ENCODE measurements at places on chromosomes 5 and 9. TPM values are rescaled to one million over a fixed set of nuclear protein-coding genes. Genes with fewer than 3 reads are reported as not detected.

Gene BARX1
- total RNA-seq: not detected

DNA sequence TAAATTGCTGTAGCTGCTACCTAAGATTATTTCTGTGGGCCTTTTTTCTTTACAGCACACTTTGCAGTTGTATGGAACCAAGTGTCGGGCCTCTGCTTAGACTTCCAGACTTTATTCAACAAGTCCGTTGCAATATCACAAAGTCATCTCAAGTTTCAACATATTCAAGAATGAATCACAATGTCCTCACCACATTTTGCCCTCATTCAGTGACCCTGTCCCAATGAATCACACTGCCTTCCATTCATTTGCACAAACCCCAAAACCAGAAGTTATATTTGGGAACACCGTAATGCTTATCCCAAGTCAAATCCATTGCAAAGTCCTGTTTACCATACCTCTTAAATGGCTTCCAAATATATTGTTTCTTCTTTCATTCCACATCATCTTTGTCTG lies 439.6 kb downstream of the CSNK1G3 start:
- H3K27ac ChIP-seq: no peak overlapping the region
- no peaks in the 10 kb centered on the region for H3K4me1 ChIP-seq
- no peaks in the 10 kb centered on the region for H3K36me3 ChIP-seq

DNA sequence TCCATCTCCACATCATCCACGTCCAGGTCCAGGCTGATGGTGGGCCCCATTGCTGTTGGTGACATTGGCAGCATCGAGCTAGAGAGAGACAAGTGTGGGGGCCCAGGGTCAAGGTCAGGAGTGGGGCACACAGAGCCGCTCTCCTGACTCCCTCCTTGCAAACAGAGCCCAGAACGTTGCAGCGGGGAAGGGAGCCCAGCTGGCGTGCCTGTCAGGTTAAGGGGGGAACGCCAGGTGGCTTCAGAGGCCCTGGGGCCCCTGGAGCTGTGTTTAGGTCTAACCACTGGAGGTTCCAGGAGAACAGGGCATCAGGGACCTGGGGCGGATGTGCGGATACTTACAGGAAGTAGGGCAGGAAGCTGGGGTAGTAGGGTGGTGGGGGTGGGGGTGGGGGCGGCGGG lies 7.5 kb downstream of the RNF44 start:
- H3K4me3 ChIP-seq: no peak overlapping the region
- H3K27me3 ChIP-seq: no peaks in the 10 kb centered on the region
- peaks cover 17% of the 10 kb centered on the region for H3K4me1 ChIP-seq
- DNase-seq: no peak
- peaks cover 48% of the 10 kb centered on the region for H3K36me3 ChIP-seq

DNA sequence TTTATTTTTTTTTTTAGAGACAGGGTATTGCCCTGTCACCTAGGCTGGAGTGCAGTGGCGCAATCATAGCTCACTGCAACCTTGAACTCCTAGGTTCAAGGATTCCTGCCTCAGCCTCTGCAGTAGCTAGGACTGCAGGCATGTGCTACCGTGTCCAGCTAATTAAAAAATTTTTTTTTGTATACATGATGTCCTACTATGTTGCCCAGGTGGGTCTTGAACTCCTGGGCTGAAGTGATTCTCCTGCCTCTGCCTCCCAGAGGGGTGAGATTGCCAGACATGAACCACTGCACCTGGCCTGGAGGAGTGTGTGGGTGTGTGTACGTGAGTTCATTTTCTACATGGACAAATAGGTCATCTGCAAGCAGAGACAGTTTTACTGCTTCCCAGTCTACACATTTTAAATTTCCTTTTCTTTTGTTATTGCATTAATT lies 33.8 kb downstream of the JMY start:
- H3K4me3 ChIP-seq: no peak overlapping the region
- H3K4me1 ChIP-seq: no peaks in the 10 kb centered on the region
- no peaks in the 10 kb centered on the region for H3K27me3 ChIP-seq
- no peak overlapping the region for H3K27ac ChIP-seq

DNA sequence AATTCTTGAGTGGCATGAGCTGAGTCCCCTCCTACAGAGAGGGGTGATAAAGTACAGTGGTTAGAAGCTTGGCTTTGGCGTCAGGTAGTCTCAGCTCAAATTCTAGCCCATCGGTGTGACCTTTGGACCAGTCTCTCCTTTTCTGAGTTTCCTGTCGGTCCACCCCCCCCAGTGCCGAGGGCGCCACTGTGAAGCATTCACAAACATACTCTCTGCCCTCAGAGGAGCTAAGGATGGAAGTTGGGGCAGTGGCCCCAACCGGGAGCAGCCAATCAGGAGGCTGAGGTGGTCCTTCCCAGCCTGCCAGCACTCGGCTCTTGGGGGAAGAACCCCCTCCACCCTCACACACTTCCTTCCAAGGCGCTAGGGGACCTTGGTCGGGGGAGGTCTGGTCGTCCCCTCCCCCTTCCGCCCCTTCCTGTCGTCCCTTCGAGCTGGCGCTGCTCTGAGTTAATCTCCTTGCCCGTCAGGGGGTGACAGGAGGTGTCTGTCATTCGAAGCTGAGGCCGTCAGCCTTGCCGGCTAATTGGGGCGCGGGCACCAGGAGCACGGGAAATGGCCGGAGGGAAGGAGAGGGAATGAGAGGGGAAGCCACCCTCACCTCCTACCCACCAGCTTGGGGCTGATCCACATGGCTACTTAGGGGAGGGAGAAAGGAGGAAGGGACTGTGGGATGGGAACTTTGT lies 53.0 kb downstream of the CXXC5 start:
- no peaks in the 10 kb centered on the region for H3K27me3 ChIP-seq
- no peak overlapping the region for H3K27ac ChIP-seq
- no peak for DNase-seq
- H3K4me1 ChIP-seq: peaks cover 27% of the 10 kb centered on the region
- no peaks in the 10 kb centered on the region for H3K36me3 ChIP-seq
- H3K4me3 ChIP-seq: no peak overlapping the region

- H3K27me3 ChIP-seq: no peaks in the 10 kb centered on the region
- no peaks in the 10 kb centered on the region for H3K4me1 ChIP-seq
- DNase-seq: no peak
Measured at GRCh38 chr9:128262687-128263086, 13.1 kb downstream of the GOLGA2 start.

DNA sequence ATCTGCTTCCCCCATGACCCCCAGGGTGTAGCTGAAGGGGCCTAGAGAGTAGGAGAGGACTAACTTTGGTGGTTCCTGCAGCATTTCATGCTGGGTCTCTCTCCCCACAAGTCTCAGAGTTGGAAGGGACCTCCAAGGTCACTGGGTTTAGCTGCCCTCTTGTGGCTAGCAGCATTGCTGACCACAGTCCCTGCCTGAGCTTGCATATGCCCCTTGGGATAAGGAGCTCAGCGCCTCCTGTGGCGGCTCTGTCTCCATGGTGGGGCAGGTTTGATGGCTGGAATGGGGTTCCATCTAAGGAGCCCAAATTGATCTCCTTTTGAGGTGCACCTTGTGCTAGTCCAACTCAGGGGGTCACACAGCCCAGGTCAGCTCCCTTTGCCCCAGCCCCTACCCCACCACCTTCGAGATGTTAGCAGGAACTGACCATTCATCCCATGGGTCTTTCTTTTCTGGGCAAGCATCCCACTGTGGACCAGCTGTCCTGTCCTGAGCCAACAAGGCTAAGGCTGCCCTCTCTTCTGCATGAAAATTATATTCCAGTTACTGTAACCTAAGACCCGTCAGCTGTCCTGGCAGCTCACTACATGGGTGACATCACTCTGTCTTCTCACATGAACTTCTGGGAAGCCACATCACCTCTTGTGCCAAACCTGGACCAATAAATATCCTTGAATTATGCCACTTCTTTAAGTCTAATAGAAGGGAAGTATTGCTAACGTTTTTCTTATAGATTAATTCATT lies 196.2 kb downstream of the HSPA4 start:
- no peak overlapping the region for H3K4me3 ChIP-seq
- H3K27me3 ChIP-seq: no peaks in the 10 kb centered on the region
- H3K27ac ChIP-seq: peak overlapping the region; percentile 71
- peaks cover 27% of the 10 kb centered on the region for H3K4me1 ChIP-seq

GRCh38 chr9:116003397-116003796 lies 150.2 kb upstream of the PAPPA start:
- no peak overlapping the region for H3K4me3 ChIP-seq
- H3K36me3 ChIP-seq: no peaks in the 10 kb centered on the region
- H3K27me3 ChIP-seq: no peaks in the 10 kb centered on the region

DNA sequence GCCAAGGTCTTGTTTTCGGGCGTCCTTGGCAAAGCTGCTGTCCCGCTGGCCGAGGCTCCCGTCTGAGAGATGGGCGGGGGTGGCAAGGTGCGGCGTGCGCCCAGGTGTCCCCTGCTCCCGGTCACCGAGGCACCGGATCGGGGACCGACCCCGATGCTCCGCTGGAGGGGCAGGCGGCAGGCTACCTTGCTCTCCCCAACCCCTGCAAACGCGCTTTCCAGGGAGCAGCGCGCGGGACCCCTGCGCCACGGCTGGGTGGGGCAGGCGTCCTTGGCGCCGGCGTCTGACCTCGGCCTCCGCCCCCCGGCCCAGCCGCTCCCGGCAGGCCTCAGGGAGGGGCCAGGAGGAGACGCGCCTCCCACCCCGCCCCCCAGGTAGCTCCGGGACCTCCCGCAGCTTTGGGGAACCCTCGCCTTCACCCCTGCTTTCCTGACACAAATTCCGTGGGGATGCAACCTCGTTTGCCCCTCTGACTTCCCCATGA lies 551 bp downstream of the N4BP3 start:
- peaks cover 7% of the 10 kb centered on the region for H3K4me1 ChIP-seq
- peak overlapping the region; percentile 30 for H3K27ac ChIP-seq
- no peak for DNase-seq

GRCh38 chr9:130466537-130467217 lies 21.9 kb downstream of the ASS1 start:
- H3K27me3 ChIP-seq: no peaks in the 10 kb centered on the region
- H3K4me3 ChIP-seq: no peak overlapping the region
- DNase-seq: no peak
- H3K4me1 ChIP-seq: no peaks in the 10 kb centered on the region

DNA sequence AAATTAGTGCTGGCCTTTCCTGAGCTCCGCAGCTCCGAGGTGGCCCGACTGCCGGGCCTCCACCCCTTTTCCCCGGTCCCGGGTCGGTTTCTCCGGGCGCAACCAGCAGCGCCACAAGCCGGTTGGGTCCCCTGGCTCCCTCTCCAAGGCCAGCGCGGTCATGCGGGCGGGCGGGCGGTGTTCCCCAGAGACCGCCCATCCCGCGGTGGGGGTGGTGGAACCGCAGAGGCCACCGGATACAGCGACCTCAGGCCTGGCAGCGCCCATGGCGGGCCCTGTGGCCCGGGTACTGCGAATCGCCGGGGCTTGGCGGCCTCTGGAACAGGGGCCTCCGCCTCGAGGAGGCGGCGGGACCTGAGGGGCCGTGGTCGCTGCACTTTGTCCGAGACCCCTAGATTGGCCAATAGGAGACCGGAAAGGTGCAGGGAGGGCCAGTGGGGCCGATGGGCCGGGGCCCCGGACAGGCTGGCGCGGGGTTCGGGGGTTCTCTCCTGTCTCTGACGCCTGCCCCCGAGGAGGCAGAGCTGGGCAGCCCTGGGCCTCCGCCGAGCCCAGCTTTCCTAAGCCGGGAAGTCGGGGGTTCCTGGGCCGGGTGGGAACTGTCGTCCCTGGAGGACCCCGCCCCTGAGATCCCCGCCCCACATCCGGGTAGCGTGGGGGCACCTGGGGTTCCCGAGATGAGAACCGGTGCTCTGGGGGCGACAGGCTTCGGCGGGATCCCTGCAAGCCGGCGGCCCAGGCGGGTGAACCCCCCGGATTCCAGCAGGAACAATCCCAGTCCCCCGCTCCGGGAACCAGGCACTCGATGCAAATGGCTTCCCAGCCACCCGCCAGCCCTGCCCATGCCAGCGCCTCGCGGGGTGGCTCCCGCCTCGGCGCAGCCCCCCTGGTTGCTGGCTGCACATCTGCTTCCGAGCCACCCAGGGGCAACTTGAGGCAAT lies 293.9 kb downstream of the ZSWIM6 start:
- peak; percentile 87 for DNase-seq
- H3K36me3 ChIP-seq: no peaks in the 10 kb centered on the region
- H3K27ac ChIP-seq: peak overlapping the region; percentile 39
- H3K4me3 ChIP-seq: peak overlapping the region; percentile 66
- H3K4me1 ChIP-seq: peaks cover 8% of the 10 kb centered on the region

DNA sequence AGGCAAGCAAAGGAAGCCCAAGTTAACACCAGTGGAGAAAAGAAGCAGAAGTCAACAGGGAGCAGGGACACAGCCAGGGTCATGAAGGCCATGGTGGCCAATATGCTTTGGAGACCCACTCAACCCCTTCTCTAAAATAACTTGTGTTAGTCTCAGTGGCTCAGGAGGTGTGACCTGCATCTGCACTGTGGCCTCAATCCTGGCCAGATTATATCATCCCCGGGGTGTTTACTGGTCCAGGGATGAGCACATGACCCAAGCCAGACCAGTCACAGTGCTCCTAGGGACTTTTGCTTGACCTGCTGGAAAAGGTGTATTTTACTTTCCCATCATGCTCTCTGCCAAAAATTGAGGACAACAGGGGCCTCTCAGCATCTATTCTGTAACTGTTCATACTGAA lies 105.2 kb downstream of the DPYSL3 start:
- H3K4me3 ChIP-seq: no peak overlapping the region
- DNase-seq: no peak

DNA sequence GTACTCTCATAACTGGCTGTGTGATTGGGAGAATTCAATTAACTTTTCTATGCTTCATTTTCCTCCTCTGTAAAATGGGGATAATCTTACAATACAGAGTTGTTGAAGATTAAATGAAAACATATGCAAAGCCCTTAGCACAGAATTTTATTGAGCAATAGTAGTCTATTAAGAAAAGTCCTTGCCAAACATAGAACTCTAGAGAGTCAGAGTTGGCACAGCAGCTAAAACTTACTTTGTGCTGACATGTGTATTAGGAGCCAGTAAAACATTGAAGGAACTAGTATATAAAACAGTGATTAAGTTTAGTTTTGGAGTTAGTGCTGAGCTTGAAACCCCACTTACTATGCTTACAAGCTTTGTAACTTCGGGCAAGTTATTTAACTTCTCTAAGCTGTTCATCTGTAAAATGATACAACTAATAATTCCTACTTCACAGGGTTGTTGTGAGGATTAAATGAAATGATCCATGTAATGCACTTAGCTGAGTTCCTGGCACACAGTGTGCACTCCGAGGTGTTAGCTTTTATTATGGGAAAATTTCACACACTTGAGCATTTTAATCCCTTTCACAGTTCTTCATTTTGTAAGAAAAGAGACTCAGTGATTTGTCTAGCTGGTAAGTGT lies 20.0 kb upstream of the GRIN3A start:
- no peak overlapping the region for H3K27ac ChIP-seq
- no peaks in the 10 kb centered on the region for H3K36me3 ChIP-seq

DNA sequence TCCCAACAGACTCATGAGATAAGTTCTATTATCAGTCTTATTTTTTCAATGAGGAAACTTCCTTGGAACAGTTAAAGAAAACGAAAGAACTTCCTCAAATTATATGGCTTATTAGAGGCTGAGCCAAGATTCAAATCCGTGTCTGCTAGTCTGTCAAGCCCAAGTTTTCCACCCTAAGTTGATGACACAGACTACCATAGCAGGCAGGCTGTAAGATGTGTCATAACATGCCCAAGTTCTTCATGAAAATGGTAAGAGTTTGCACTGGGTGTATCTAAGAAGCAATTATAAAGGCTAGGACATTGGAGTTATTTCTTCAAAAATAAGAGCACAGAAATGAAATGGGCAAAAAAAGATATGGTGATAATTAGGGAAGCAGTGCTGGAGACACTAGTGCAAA lies 634.5 kb downstream of the BRINP1 start:
- H3K27ac ChIP-seq: no peak overlapping the region
- H3K4me3 ChIP-seq: no peak overlapping the region
- no peak for DNase-seq
- H3K27me3 ChIP-seq: no peaks in the 10 kb centered on the region

- DNase-seq: no peak
- no peaks in the 10 kb centered on the region for H3K27me3 ChIP-seq
- no peak overlapping the region for H3K4me3 ChIP-seq
- no peak overlapping the region for H3K27ac ChIP-seq
- H3K4me1 ChIP-seq: no peaks in the 10 kb centered on the region
Measured at GRCh38 chr5:105034401-105034763, 1471.8 kb upstream of the NUDT12 start.
